ENCODE measurements at places on chromosomes 1 and 21.

GRCh38 chr1:110011527-110012041 is 22.8 kb upstream of the STRIP1 start:
- H3K4me1 ChIP-seq: peaks cover 12% of the 10 kb centered on the region
- H3K27me3 ChIP-seq: no peaks in the 10 kb centered on the region
- H3K36me3 ChIP-seq: peaks cover 23% of the 10 kb centered on the region
- peak; percentile 57 for DNase-seq
- H3K4me3 ChIP-seq: no peak overlapping the region
- H3K27ac ChIP-seq: no peak overlapping the region

DNA sequence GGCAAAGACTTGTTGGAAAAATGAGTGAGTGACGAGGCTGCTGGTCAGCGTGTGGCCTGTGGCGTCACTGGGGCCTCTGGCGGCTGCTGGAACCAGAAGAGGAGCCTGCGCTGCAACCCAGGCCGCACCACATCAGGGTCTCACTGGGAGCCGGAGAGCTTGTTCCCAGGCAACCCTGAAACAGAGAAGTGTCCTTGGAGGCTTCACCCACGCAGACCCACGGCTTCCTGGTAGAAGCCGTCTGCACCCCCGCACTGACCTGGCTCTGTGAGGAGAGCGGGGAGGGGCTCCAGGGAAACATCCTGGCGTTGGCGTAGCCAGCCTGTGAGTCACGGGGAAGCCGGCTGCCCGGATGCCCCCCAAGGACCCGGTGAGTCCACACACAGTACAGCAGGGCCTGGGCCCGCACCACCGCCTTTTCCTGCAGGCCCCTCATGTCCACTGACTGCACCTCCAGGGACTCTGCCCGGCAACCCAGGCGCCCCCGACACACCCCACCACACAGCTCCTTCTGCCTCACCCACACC is 57.4 kb downstream of the COL6A1 start:
- no peak overlapping the region for H3K27ac ChIP-seq
- no peaks in the 10 kb centered on the region for H3K36me3 ChIP-seq
- DNase-seq: no peak
- H3K27me3 ChIP-seq: no peaks in the 10 kb centered on the region

GRCh38 chr1:223234170-223234514 is 91.1 kb upstream of the TLR5 start:
- no peaks in the 10 kb centered on the region for H3K36me3 ChIP-seq
- no peaks in the 10 kb centered on the region for H3K4me1 ChIP-seq
- no peak overlapping the region for H3K27ac ChIP-seq
- no peaks in the 10 kb centered on the region for H3K27me3 ChIP-seq

GRCh38 chr1:21935891-21936365 is 1.2 kb downstream of the HSPG2 start:
- H3K4me1 ChIP-seq: peaks cover 57% of the 10 kb centered on the region
- H3K27me3 ChIP-seq: no peaks in the 10 kb centered on the region
- no peaks in the 10 kb centered on the region for H3K36me3 ChIP-seq
- no peak overlapping the region for H3K27ac ChIP-seq
- DNase-seq: no peak

DNA sequence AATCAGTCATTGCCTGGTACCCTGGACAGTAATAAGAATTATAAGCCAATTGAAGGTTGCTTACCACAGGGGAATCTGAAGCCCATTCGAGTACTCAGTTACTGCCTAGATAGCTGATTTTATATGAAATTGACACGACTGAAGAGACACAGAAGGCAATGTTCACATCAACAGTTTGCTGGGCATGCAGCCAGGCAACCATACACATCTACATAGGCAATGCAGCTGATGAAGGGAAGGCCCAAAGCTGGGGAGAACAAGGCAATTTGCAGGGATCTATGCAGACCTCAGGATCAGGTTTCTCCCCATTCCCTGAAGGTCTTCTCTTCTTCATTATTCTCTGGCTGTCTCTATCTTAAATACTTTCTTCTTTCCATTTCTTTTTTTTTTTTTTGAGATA is 448.7 kb downstream of the PTBP2 start:
- no peaks in the 10 kb centered on the region for H3K4me1 ChIP-seq
- no peak overlapping the region for H3K4me3 ChIP-seq
- DNase-seq: no peak
- H3K36me3 ChIP-seq: no peaks in the 10 kb centered on the region

GRCh38 chr1:156643778-156644092 is 1.8 kb downstream of the BCAN start:
- H3K4me3 ChIP-seq: no peak overlapping the region
- H3K36me3 ChIP-seq: no peaks in the 10 kb centered on the region
- no peak for DNase-seq
- no peak overlapping the region for H3K27ac ChIP-seq

DNA sequence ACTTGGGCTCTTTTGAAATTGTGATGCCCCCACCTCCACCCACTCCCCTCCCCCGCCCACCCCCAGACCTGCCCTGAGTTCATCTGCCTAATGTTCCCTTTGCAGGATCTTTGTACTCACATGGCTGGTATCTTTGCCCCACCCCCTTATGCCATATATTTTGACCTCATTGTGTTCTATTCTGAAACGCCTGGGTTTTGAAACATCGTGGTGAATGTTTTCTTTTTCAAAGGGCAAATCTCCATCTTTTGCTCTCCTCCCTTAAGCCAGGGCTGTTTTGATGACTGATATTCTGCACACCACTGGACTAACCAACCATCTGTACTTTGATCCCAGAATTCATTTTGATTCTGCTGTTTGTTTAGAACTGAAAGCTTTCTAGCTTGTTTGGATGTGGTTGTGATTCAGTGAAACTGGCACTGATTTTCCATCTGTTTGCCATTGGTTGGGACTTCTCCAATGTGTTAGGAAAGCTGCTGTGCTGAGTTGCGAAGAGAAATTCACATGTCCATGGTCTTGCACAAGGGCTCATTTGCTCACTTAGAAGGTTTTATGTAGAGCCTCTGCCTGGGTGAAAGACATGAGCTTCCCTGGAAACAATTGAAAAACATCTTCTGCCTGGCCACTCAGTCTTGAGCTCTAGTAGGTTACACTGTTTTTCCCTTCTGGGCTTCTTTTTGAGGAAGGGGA is 16.5 kb downstream of the SMAP2 start:
- H3K4me1 ChIP-seq: peaks cover 29% of the 10 kb centered on the region
- H3K27me3 ChIP-seq: no peaks in the 10 kb centered on the region
- no peak overlapping the region for H3K4me3 ChIP-seq
- no peaks in the 10 kb centered on the region for H3K36me3 ChIP-seq
- DNase-seq: no peak

GRCh38 chr1:44422161-44422560 is 17.1 kb downstream of the RNF220 start:
- no peak for DNase-seq
- H3K27me3 ChIP-seq: peaks cover 100% of the 10 kb centered on the region
- H3K36me3 ChIP-seq: no peaks in the 10 kb centered on the region
- H3K4me3 ChIP-seq: no peak overlapping the region

- H3K27ac ChIP-seq: no peak overlapping the region
- peaks cover 15% of the 10 kb centered on the region for H3K27me3 ChIP-seq
- H3K4me3 ChIP-seq: peak overlapping the region; percentile 79
- H3K36me3 ChIP-seq: no peaks in the 10 kb centered on the region
- DNase-seq: peak; percentile 90
- H3K4me1 ChIP-seq: peaks cover 6% of the 10 kb centered on the region
Observed at GRCh38 chr1:6490181-6491080, 1.0 kb downstream of the PLEKHG5 start.

- H3K36me3 ChIP-seq: no peaks in the 10 kb centered on the region
- H3K27me3 ChIP-seq: no peaks in the 10 kb centered on the region
- no peak for DNase-seq
Observed at GRCh38 chr1:168887381-168887780, 158.4 kb upstream of the DPT start.

GRCh38 chr1:173507205-173507846 is 30.2 kb downstream of the PRDX6 start:
- no peaks in the 10 kb centered on the region for H3K27me3 ChIP-seq
- H3K4me3 ChIP-seq: no peak overlapping the region
- H3K4me1 ChIP-seq: peaks cover 10% of the 10 kb centered on the region
- peak; percentile 41 for DNase-seq
- no peak overlapping the region for H3K27ac ChIP-seq

GRCh38 chr1:98292994-98293393 is 368.5 kb upstream of the SNX7 start:
- no peak overlapping the region for H3K4me3 ChIP-seq
- H3K4me1 ChIP-seq: no peaks in the 10 kb centered on the region
- no peak for DNase-seq
- H3K27me3 ChIP-seq: no peaks in the 10 kb centered on the region
- H3K36me3 ChIP-seq: no peaks in the 10 kb centered on the region
- H3K27ac ChIP-seq: no peak overlapping the region

GRCh38 chr1:234544087-234544579 is 65.2 kb upstream of the TARBP1 start:
- no peak for DNase-seq
- H3K36me3 ChIP-seq: no peaks in the 10 kb centered on the region
- no peak overlapping the region for H3K4me3 ChIP-seq
- H3K27me3 ChIP-seq: no peaks in the 10 kb centered on the region
- H3K27ac ChIP-seq: no peak overlapping the region

GRCh38 chr1:171852272-171852671 is 11.0 kb downstream of the DNM3 start:
- H3K36me3 ChIP-seq: no peaks in the 10 kb centered on the region
- H3K4me3 ChIP-seq: no peak overlapping the region
- H3K27ac ChIP-seq: no peak overlapping the region
- no peaks in the 10 kb centered on the region for H3K4me1 ChIP-seq
- no peaks in the 10 kb centered on the region for H3K27me3 ChIP-seq

GRCh38 chr1:209688746-209689234 is 13.6 kb downstream of the G0S2 start:
- no peak overlapping the region for H3K4me3 ChIP-seq
- no peaks in the 10 kb centered on the region for H3K36me3 ChIP-seq
- H3K27ac ChIP-seq: no peak overlapping the region
- peaks cover 9% of the 10 kb centered on the region for H3K27me3 ChIP-seq

GRCh38 chr21:28375708-28376385 is 616.8 kb downstream of the LTN1 start:
- no peaks in the 10 kb centered on the region for H3K36me3 ChIP-seq
- no peaks in the 10 kb centered on the region for H3K4me1 ChIP-seq
- H3K27ac ChIP-seq: no peak overlapping the region
- H3K4me3 ChIP-seq: no peak overlapping the region
- no peaks in the 10 kb centered on the region for H3K27me3 ChIP-seq
- DNase-seq: no peak

DNA sequence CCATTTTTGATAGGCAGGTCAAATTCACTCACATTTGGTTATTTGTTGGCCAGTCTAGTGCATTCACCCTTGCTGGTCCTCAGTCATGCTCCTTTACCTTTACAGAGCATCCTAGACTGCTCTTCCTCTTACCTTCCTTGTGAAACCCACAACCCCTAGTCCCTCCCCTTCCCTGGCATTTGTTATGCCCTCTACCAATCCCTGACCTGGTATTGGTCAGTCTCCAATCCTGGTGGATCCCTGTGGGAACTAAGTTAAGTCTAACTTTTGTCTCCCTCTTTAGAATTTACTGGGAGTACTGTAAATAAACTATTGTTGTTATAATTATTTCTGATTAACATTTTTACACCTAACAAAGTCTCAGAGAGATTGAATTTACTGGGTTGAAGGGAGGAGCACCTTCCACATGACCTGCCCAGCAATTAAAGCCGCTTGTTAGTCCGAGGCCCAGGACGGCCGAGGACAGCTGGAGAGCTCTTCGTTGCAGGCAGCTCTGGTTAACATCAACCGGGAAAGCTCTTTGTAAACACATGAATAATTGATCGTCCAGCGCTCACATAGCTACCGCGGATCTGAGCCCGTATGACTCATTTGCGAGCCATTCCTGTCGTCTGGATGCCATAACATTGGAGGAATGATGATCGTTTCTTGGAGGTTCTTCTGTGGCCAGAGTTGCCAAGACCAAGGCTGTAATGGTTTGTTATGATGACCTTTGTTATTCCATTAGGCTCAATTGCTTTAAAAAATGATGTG is 31.9 kb downstream of the MTARC1 start:
- H3K36me3 ChIP-seq: no peaks in the 10 kb centered on the region
- no peak for DNase-seq
- H3K27me3 ChIP-seq: no peaks in the 10 kb centered on the region
- H3K4me3 ChIP-seq: no peak overlapping the region

DNA sequence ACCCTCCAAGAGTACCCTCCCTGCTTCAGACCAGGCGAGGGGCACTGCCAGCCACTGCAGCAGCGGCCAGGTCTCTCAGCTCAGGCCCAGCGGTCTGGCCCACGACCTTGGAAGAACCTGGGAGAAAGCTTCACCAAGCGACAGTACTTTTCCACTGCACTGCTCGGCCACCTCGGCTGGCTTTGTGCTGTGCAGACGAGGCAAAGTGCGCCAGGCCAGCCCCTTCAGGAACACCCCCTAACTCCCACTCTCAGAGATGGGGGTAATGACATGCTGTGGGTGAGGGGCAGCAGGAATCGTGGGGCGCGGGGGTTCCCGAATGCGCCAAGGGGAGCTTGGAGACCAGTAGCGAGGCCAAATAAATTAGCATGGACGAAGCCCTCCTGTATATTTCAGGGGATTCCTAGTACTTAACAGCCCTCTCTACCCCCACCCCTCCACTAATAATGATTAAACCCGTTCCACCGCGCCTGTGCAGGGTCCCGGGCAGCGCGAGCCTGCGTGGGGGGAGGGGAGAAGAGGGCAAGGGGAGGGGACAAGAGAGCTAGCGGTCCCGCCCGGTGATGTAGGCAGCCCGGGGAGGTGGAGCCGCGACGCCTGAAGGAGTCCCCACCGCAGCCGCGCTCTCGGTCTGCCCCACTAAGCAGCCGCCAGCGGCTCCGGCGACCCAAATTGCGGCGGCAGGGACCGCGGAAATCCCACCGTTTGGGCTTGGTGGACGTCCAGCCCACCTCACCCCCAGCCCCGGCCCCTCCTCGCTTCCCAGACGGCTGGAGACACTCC is at the start of gene FAM43B:
TSS of gene FAM43B (plus strand) at position 629 of the 783 bp plus-strand sequence. CDS start 401 bp downstream, outside the sequence.
- no peak within 1 kb of the TSS for H3K27ac ChIP-seq
- H3K36me3 ChIP-seq: no peaks in the 10 kb centered on the region

DNA sequence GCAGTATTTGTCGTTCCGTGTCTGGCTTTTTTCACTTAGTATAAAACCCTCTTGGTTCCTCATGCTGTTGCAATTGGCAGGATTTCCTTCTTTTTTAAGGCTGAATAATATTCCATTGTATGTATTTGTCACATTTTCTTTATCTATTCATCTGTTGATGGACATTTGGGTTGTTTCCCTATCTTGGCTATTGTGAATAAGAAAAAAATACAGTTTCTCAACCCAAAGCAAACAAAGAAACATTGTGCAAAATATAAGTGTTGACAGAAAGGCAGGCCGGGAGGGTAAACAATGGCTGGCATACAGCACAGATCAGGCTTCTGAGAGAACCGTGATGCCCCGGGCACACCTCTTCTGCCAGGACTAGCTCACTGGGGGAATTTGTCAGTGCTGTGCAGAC is 26.9 kb downstream of the NENF start:
- DNase-seq: no peak
- no peak overlapping the region for H3K27ac ChIP-seq
- peaks cover 12% of the 10 kb centered on the region for H3K4me1 ChIP-seq
- H3K4me3 ChIP-seq: no peak overlapping the region
- no peaks in the 10 kb centered on the region for H3K27me3 ChIP-seq
- H3K36me3 ChIP-seq: no peaks in the 10 kb centered on the region

DNA sequence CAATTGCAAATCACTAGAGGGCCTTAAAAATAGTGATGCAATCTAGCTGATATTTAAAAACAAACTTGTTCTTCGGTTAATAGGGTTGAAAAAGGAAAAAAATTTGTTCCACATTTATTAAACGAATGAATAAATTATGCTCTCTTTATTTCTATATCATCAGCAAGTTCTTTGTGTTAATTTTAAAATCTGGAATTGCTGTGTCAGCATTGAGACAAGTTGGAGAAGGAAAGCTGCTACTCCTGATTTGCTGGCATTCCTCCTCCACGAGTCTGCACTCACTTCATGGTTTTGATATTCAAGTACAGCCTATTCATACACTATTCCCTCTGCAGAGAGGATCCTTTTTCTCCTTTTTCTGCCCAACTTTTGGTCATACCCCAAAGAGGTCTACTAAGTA is 117.6 kb downstream of the MRPL39 start:
- H3K27ac ChIP-seq: no peak overlapping the region
- no peak for DNase-seq
- H3K4me3 ChIP-seq: no peak overlapping the region

Measured in neural progenitor cell (in vitro differentiated cells).